ENCODE measurements at places on chromosomes 5 and 9. TPM values are rescaled to one million over a fixed set of nuclear protein-coding genes. Genes with fewer than 3 reads are reported as not detected.
A peak's percentile ranks its signal among the peaks of the same experiment; 100 is the strongest.

RMRP gene
- not detected for polyA plus RNA-seq

DNA sequence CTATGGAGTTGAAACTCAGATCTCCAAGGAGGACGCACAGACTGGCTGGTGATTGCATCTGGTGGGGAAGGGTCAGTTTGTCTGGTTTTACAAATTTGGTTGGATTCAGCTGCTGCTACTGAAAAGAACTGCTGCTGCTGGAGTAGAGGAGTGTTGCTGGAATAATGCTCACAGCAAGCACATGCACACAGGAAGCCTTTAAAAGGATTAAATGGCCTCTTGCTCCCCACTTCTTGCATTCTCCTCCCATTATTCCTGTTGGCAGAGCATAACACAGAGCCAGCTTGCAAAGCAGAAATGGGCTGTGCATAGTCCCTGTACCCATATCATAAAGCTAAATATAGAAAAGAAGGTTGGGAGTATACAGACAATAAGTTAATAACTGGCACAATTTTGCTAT, 16.6 kb downstream of the ZNF474 start:
- no peaks in the 10 kb centered on the region for H3K4me1 ChIP-seq
- H3K27ac ChIP-seq = no peak overlapping the region
- DNase-seq = no peak
- no peak overlapping the region for H3K4me3 ChIP-seq
- H3K36me3 ChIP-seq = no peaks in the 10 kb centered on the region

- H3K27ac ChIP-seq = no peak overlapping the region
- no peaks in the 10 kb centered on the region for H3K36me3 ChIP-seq
- no peak overlapping the region for H3K4me3 ChIP-seq
- DNase-seq = no peak
- H3K4me1 ChIP-seq = no peaks in the 10 kb centered on the region
These were observed 82.2 kb upstream of the GABRP start for GRCh38 chr5:170701334-170701733.

- DNase-seq = no peak
- no peaks in the 10 kb centered on the region for H3K4me1 ChIP-seq
- no peaks in the 10 kb centered on the region for H3K36me3 ChIP-seq
- H3K27me3 ChIP-seq = no peaks in the 10 kb centered on the region
These were observed 181.2 kb upstream of the ADRA1B start for GRCh38 chr5:159735036-159735435.

CWC27 gene
- polyA plus RNA-seq = 41.6 TPM

SHOC1 gene
- polyA plus RNA-seq = 0.27 TPM

PCDHGA2 gene
- polyA plus RNA-seq = 4.6 TPM

- H3K4me1 ChIP-seq = peaks cover 4% of the 10 kb centered on the region
- H3K27me3 ChIP-seq = no peaks in the 10 kb centered on the region
- peaks cover 18% of the 10 kb centered on the region for H3K36me3 ChIP-seq
- no peak for DNase-seq
These were observed 25.3 kb downstream of the DAP start for GRCh38 chr5:10735569-10736276.

- peak overlapping the region; percentile 34 for H3K4me3 ChIP-seq
- DNase-seq = no peak
- no peaks in the 10 kb centered on the region for H3K36me3 ChIP-seq
- H3K27ac ChIP-seq = peak overlapping the region; percentile 72
- H3K4me1 ChIP-seq = peaks cover 6% of the 10 kb centered on the region
These were observed 1.9 kb downstream of the ALDH1A1 start for GRCh38 chr9:72950875-72951442.

- no peak for DNase-seq
- no peaks in the 10 kb centered on the region for H3K4me1 ChIP-seq
- H3K27me3 ChIP-seq = no peaks in the 10 kb centered on the region
- H3K36me3 ChIP-seq = peaks cover 7% of the 10 kb centered on the region
These were observed 31.6 kb downstream of the NUP188 start for GRCh38 chr9:128979111-128979510.

- no peak for DNase-seq
- no peaks in the 10 kb centered on the region for H3K36me3 ChIP-seq
- H3K27me3 ChIP-seq = no peaks in the 10 kb centered on the region
- no peak overlapping the region for H3K27ac ChIP-seq
- no peaks in the 10 kb centered on the region for H3K4me1 ChIP-seq
- H3K4me3 ChIP-seq = no peak overlapping the region
These were observed 106.9 kb downstream of the GLDC start for GRCh38 chr9:6538666-6539071.

DNA sequence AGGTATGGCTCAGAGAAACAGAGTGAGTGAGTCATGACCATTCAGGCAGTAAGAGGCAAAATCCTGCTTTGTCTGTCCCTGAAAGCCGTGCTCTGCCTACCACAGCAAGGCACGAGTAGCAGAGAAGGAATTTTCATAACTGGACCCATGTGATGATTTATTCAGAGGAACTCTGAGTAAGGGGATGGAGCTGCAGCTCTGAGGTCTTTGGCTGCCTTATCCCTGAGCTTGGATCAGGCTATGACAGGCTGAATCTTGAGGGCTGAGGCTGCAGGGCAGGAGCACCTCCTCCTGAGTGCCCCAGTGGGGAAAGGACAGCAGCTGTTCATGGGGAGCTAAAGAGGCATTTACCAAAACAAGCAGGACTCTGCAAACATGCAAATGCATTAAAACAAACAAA, 183.4 kb downstream of the PAPPA start:
- no peak overlapping the region for H3K27ac ChIP-seq
- no peaks in the 10 kb centered on the region for H3K4me1 ChIP-seq
- no peak overlapping the region for H3K4me3 ChIP-seq
- no peaks in the 10 kb centered on the region for H3K36me3 ChIP-seq

- no peak overlapping the region for H3K4me3 ChIP-seq
- no peak for DNase-seq
These were observed 250.6 kb upstream of the MAP3K1 start for GRCh38 chr5:56564541-56565282.

GRCh38 chr5:10400411-10400810, 41.3 kb upstream of the ROPN1L start:
- no peak overlapping the region for H3K4me3 ChIP-seq
- no peaks in the 10 kb centered on the region for H3K27me3 ChIP-seq
- peak overlapping the region; percentile 21 for H3K27ac ChIP-seq
- H3K36me3 ChIP-seq = no peaks in the 10 kb centered on the region
- no peak for DNase-seq

- no peaks in the 10 kb centered on the region for H3K4me1 ChIP-seq
- DNase-seq = no peak
- no peaks in the 10 kb centered on the region for H3K27me3 ChIP-seq
- H3K27ac ChIP-seq = peak overlapping the region; percentile 20
These were observed 3.1 kb downstream of the ARHGEF39 start for GRCh38 chr9:35661756-35662350.

ADCY2 gene
- polyA plus RNA-seq = 12.6 TPM

- no peak overlapping the region for H3K27ac ChIP-seq
- H3K27me3 ChIP-seq = no peaks in the 10 kb centered on the region
- no peaks in the 10 kb centered on the region for H3K4me1 ChIP-seq
- H3K36me3 ChIP-seq = no peaks in the 10 kb centered on the region
- H3K4me3 ChIP-seq = no peak overlapping the region
These were observed 6.8 kb downstream of the LSM11 start for GRCh38 chr5:157750320-157750719.

TXNDC8 gene
- polyA plus RNA-seq = not detected

DNA sequence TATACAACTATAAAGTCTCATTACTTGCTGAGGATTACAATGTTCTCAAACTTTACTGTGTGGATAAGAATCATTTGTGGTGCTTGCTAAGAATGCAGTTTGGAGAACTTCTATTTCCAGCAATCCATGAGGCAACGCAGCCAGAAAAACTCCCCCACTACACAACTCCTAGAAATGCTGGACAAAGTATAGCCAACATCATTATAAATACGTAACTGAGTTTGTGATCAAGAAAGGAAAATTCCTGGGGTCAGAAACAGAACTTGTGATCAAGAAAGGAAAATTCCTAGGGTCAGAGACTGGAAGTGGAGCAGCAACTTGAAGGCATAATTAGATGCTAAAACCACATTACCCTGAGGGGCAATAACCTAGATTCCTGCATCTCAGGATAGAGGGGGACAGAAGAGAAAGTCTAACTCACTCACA, 81.1 kb downstream of the MAT2B start:
- H3K27ac ChIP-seq = no peak overlapping the region
- DNase-seq = no peak
- no peaks in the 10 kb centered on the region for H3K27me3 ChIP-seq

GDA gene
- 0.21 TPM for polyA plus RNA-seq

DNA sequence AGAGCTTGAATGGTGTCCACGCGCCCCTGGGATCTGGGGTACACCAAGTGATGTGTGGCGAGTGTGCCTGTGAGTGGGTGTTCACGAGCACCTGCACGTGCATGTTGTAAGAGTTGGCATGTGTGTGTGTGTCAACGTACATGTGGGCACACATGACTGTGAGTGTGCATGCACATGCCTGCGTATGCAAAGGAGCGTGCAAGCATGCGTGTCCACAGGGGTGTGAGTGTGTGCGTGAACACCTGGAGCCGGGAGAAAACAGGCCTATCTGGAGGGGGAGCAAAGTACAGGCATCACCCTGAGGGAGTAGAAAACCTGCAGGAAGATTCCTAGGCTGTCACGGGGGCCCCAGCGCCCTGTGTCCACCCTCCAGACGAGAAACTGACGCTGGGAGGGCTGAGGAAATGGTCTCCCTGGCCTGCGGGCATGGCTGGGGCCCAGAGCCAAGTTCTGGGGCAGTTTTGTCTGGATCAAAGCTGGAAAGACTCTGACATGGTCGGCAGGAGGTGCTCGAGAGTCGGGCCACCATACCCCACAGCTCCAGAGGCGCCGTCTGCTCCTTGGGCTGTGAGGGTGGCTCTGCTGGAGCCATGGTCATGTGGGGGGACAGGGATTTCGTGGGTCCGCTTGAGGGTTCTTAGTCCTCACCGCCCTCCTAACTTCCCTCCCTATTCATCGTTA, 31.8 kb downstream of the PTGES start:
- H3K27me3 ChIP-seq = no peaks in the 10 kb centered on the region
- H3K4me1 ChIP-seq = no peaks in the 10 kb centered on the region
- no peak overlapping the region for H3K27ac ChIP-seq
- no peak for DNase-seq
- H3K4me3 ChIP-seq = no peak overlapping the region

DNA sequence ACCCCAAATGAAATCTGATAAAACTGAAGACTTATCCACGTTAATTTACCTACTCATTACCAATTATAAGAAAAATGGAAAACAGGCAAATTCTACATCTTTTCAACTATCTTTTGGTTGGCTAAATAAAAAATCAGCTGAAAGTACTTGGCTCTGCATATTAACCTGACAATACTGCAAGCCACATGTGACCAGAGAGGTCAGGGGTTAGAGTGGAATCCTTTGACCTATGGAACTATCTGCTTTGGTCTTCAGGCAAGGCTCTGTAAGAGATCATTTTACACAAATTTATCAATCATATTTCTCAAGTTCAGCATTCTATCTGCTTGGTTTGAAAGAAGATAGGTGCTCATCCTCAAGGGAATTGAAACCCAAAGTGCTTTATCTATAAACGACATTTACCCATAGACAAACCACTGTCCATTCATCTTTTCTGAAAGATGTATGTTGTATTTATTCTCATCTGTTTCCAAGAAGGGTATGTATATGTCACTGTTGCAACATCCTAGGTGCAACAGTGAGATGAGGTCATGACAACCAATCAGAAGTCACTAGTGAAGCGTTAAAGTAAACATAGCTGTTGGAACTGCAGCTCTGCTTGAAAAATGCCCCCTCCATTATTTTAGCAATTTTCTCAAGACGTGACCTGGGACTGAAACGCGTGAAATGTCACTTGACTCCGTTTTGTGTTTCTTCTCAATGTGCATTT, 144.9 kb upstream of the POU5F2 start:
- no peak overlapping the region for H3K27ac ChIP-seq
- no peak overlapping the region for H3K4me3 ChIP-seq
- no peak for DNase-seq
- H3K27me3 ChIP-seq = no peaks in the 10 kb centered on the region
- H3K36me3 ChIP-seq = no peaks in the 10 kb centered on the region
- H3K4me1 ChIP-seq = peaks cover 6% of the 10 kb centered on the region

DNA sequence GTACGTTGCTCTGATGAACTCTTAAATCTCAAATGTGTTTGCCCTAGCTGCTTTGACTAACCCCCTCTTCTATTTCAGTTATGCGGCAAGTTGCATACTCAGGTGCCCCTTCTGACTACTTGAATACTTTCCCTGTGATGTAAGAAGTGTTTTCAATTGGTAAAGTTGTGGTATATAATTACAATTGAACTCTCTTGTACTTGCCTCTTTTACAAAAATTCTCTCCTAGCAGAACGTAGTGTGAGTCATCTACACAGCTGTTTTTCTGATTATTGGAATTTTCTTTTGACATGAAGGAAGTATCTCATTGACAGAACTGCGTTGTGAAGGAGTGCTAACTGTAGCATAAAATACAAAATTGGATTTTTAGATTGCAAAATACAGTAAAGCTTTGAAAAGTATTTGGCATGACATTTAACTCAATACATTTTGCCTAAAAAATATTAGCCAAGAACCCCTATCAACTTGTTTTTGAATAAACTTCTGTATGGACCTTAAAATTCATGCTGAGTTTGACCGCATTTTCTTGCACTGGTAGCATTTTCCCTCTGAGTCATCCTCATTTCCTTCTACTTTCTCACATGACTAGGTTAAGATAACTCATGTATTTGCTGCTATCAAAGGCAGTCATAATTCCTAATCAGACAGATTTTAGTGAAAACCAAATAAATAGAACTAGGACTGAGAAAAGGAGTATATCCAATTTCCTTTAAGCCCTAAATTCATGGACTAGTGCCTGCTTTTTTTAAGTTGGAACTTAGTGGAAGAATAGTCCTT, 6.3 kb downstream of the CRHBP start:
- H3K4me1 ChIP-seq = peaks cover 9% of the 10 kb centered on the region
- DNase-seq = peak; percentile 43
- no peak overlapping the region for H3K4me3 ChIP-seq

- H3K4me1 ChIP-seq = no peaks in the 10 kb centered on the region
- DNase-seq = no peak
These were observed 298.8 kb upstream of the RFX3 start for GRCh38 chr9:3824581-3824980.

DNA sequence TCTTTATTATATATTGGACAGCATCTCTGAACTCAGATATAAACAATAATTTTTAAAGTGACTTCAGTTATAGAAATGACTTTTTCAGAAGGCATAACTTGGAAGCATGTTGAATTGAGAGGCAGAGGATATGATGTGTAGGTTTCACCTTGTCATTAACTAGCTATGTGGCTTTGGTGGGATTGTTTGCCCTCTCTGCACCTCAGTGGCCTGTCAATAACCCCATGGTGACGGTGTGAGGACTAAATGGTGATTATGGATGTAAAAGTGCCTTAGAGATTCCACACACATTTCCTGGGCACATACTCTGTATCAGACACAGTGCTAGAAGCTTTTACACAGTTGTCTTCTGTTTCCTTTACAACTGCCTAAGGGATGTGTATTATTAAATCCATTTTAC, 234.9 kb upstream of the TRIM32 start:
- H3K27me3 ChIP-seq = no peaks in the 10 kb centered on the region
- H3K27ac ChIP-seq = no peak overlapping the region
- H3K36me3 ChIP-seq = no peaks in the 10 kb centered on the region
- peaks cover 9% of the 10 kb centered on the region for H3K4me1 ChIP-seq
- no peak overlapping the region for H3K4me3 ChIP-seq

- no peaks in the 10 kb centered on the region for H3K27me3 ChIP-seq
- no peaks in the 10 kb centered on the region for H3K4me1 ChIP-seq
- H3K4me3 ChIP-seq = no peak overlapping the region
- DNase-seq = no peak
These were observed 20.6 kb upstream of the LARP1 start for GRCh38 chr5:154734370-154735248.

GRCh38 chr9:133054966-133055365, 6.8 kb upstream of the CEL start:
- peaks cover 9% of the 10 kb centered on the region for H3K4me1 ChIP-seq
- H3K27ac ChIP-seq = no peak overlapping the region
- DNase-seq = peak; percentile 56
- no peak overlapping the region for H3K4me3 ChIP-seq
- H3K27me3 ChIP-seq = no peaks in the 10 kb centered on the region

Data from left lung (tissue), 14 donors.